ENCODE measurements at places on chromosomes 6 and 20.

- no peaks in the 10 kb centered on the region for H3K4me1 ChIP-seq
- no peaks in the 10 kb centered on the region for H3K27me3 ChIP-seq
- H3K36me3 ChIP-seq = no peaks in the 10 kb centered on the region
- no peak overlapping the region for H3K4me3 ChIP-seq
- no peak overlapping the region for H3K27ac ChIP-seq
These were observed 42.9 kb upstream of the LRFN2 start for GRCh38 chr6:40630051-40630450.

GRCh38 chr6:32439602-32440214, at the start of gene HLA-DRA:
TSS of gene HLA-DRA (plus strand) at chr6:32439887. CDS start at chr6:32439951, 64 bp downstream.
- peak; percentile 51 for DNase-seq
- H3K36me3 ChIP-seq = no peaks in the 10 kb centered on the region
- H3K4me1 ChIP-seq = no peaks in the 10 kb centered on the region
- no peaks in the 10 kb centered on the region for H3K27me3 ChIP-seq

DNA sequence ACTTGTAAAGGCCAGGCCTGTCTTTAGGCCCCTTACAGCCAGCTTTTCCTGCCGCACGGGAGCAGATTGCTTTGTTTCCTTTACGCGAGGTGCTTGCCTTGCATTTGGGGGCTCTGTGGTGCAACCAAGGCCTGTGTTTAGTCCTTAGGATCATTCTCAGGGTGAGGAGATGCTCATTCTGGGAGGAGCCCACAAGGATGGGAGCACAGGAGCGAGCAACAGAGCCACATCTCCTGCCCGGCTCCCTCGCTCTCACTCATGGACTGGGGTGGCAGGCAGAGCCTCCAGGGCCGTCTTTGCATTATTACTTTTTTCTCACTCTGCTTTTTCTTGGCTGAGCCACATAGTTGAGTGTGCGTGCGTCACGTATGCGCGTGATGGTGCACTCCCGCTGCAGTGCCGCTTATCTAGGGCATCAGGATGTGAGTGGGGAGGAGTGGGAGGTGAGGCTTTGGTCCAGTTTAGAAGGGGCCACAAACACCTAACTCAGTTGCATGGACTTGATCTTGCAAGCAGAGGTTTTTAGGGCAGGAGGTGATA, 19.1 kb downstream of the DYNLRB1 start:
- no peak for DNase-seq
- no peaks in the 10 kb centered on the region for H3K4me1 ChIP-seq
- no peak overlapping the region for H3K4me3 ChIP-seq
- no peak overlapping the region for H3K27ac ChIP-seq
- H3K36me3 ChIP-seq = peaks cover 13% of the 10 kb centered on the region
- no peaks in the 10 kb centered on the region for H3K27me3 ChIP-seq

- DNase-seq = no peak
- no peaks in the 10 kb centered on the region for H3K4me1 ChIP-seq
- no peak overlapping the region for H3K4me3 ChIP-seq
- H3K36me3 ChIP-seq = no peaks in the 10 kb centered on the region
- H3K27ac ChIP-seq = no peak overlapping the region
These were observed 50.7 kb downstream of the SLC26A8 start for GRCh38 chr6:35973670-35974222.

DNA sequence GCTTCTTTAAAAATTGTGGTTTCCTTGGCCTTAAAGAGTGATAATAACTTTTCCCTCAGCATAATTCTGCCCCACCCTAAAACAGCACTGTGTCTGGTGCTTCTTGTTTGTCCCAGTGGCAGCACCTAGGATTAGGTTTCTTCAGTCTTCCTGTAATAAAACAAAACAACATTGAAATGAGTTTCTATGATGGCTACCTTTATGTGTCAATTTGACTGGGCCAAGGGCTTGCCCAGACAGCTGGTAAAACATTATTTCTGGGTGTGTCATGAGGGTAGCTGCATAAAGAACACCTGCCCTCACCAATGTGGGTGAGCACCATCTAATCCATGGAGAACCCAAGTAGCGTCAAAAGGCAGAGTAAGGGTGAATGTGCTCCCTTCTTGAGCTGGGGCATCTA, 117.8 kb downstream of the QRSL1 start:
- no peak overlapping the region for H3K27ac ChIP-seq
- H3K4me3 ChIP-seq = no peak overlapping the region
- H3K4me1 ChIP-seq = peaks cover 19% of the 10 kb centered on the region
- no peaks in the 10 kb centered on the region for H3K27me3 ChIP-seq
- no peaks in the 10 kb centered on the region for H3K36me3 ChIP-seq

DNA sequence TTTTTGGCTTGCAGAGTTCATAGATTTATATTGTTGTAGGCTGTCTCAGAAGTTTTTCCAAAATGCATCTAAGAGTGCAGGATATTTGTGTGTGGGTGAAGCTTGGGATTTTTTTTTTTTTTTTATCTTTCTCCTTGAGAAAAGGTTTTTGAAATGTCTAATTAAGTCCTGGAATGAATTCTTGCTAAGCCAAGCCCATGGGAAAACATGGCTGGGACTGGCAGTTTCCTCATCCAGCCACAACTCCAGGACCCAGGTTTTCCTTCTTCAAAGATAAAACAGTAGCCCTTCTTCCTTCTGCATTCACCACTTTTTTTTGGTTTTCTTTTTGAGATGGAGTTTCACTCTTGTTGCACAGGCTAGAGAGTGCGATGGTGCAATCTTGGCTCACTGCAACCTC, 242.5 kb upstream of the JAG1 start:
- H3K36me3 ChIP-seq = no peaks in the 10 kb centered on the region
- no peaks in the 10 kb centered on the region for H3K27me3 ChIP-seq
- no peak overlapping the region for H3K4me3 ChIP-seq
- no peak for DNase-seq
- no peaks in the 10 kb centered on the region for H3K4me1 ChIP-seq

- H3K36me3 ChIP-seq = no peaks in the 10 kb centered on the region
- no peaks in the 10 kb centered on the region for H3K27me3 ChIP-seq
- 0 out of 2 replicates have a peak overlapping the region, but pooled peaks have one; percentile 40 for H3K27ac ChIP-seq
- no peaks in the 10 kb centered on the region for H3K4me1 ChIP-seq
- DNase-seq = no peak
These were observed 56.7 kb downstream of the TRIM27 start for GRCh38 chr6:28867086-28867409.

GRCh38 chr6:92166666-92167065, 1252.7 kb downstream of the EPHA7 start:
- no peaks in the 10 kb centered on the region for H3K4me1 ChIP-seq
- no peak overlapping the region for H3K27ac ChIP-seq
- H3K27me3 ChIP-seq = no peaks in the 10 kb centered on the region
- H3K4me3 ChIP-seq = no peak overlapping the region
- DNase-seq = no peak
- no peaks in the 10 kb centered on the region for H3K36me3 ChIP-seq

Measured in H1 (cell line).